ENCODE measurements at places on chromosomes 7 and 10.

GRCh38 chr7:43294080-43294630 is 181.7 kb downstream of the HECW1 start:
- no peak for DNase-seq

DNA sequence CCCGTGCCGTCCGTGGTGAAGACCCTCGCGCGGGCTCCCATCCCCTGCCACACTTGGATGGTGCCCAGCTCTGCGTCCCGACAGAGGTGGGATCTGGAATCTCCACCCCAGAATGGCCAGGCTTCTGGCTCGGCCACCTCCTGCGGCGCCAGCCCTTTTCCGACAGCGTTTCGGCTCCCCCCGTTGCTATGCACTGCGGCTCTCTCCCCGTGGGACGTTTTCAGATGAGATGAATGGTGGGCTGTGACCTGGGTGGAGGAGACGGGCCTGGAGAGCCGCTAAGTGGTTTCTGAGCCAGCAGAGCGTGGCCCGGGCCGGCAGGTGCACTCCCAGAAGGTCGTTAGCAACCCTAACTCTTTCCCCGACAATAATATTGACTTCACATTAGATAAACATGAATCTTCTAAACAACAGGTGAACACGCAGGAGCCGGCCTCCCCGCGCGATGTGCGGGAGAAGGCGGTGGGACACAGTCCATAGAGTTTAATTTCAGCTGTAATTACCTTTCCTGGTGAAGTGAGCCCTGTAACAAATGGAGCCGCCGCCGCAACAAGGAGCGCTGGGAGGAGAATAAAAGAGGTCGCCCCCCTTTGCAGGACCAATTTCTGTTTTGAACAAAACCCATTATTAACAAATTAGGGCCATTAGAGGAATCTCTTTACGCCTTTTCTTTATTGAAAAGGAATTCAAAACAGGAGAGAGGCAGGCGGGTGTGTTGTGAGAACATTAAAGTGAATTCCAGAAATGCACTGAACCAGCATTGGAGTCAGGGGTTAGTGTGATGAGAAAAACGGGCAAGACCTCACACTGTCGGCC is 294.3 kb upstream of the PFKP start:
- DNase-seq = no peak

- no peak for DNase-seq
Observed at GRCh38 chr7:38318803-38319416, 45.5 kb upstream of the TARP start.

DNA sequence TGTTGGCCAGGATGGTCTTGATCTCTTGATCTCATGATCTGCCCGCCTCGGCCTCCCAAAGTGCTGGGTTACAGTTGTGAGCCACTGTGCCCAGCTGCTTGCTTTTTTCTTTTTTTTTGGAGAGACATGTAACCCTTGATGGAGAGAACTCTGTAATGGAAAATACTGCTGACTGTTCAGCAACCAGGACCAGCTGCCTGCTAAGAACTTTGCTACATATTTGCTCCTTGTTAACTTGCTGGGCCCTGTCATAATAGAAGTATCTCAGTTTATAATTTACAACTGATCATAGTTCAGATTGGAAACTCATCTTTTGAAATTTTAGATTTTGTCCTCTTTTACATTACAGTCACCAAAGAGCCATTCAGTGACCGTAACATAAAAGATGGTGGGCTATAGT is 34.9 kb downstream of the TASOR2 start:
- no peak for DNase-seq

DNA sequence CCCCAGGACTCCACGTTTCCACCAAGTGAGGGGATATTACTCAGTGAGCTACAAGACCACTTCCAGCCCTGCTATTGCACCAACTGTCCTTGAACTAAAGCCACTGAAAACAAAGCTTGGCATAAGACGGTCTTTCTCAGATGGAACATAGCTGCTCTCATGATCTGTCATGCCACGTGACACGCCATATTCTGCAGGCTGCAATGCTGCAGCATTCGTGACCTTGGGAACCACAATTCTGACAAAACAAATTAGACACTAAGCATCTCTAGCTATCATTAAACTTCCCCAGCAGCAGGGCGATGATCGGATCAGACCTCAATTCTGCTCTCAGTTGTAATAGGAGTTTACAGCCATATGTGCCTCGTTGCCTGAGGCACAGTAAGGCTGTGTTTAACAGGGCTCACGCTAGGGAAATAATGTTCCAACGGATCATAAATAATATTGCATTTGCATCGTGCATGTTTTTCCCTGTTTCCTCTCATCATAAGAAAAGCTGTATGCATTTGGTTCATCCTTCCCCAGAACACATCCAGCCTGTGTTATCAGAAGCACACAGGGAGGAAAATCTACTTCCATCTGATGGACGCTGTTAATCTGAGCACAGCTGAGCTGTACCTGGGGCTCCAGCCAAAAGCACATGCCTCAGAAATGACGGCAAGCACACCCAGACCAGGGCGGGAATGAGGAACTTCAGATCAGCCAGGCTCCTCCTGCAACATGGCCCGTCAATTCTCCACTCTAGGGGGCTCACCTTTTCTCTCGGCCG is 38.6 kb upstream of the CNPY1 start:
- DNase-seq = no peak

- DNase-seq = no peak
Observed at GRCh38 chr7:27386581-27386980, 144.0 kb downstream of the EVX1 start.

GRCh38 chr7:50333221-50333651 is 28.7 kb downstream of the IKZF1 start:
- DNase-seq = peak; percentile 44

DNA sequence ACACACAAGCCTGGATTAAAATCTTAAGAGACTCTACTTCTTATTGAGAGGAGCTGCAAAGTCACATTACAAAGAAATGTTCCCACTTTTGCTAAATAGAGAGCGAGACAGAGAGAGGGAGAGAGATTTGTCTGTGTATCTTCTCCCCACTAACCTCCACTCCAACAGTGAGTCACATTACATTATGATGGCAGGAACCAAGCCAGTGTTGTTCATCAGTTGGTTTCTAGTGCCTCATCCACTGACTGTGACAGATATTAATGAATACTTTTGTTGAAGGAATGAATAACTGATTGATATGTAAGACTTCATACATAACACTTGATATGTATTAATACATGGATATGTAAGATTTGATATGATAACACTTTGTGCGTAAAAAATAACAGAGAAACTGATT is 258.2 kb upstream of the SORCS1 start:
- no peak for DNase-seq

GRCh38 chr7:29563590-29564495 is at the start of gene PRR15:
Gene PRR15 (plus strand): TSS chr7:29563835. CDS start chr7:29566330, 2,495 bp downstream.
- no peak for DNase-seq

- DNase-seq = no peak
Observed at GRCh38 chr10:109744020-109744419, 179.3 kb downstream of the XPNPEP1 start.
